ENCODE measurements at places on chromosomes 2 and 18. TPM values are rescaled to one million over a fixed set of nuclear protein-coding genes. Genes with fewer than 3 reads are reported as not detected.

GRCh38 chr2:113178891-113179290, 5.1 kb downstream of the PSD4 start:
- no peak for DNase-seq

Gene NCKAP1
- 202 TPM for total RNA-seq

DNA sequence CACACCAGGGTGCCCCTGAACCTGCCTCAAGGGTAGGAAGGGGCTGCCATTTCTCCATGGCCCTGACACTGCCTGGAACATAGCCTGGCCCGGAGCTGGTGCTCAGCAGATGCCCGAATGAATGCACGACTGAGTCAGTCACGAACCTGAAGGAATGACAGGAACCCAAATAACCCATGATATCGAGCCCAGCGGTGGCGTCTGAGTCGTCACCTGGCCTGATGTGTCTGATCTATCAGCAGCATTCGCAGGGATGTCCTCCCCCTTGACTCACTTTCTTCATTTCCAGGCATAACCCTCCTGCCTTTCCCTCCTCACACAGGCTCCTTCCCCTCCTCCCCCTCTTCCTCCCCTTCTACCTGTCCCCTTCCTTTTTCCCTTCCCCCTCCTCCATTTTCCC, 52.1 kb upstream of the SMAD7 start:
- DNase-seq = no peak

Gene COL4A3
- 3.9 TPM for total RNA-seq

Gene POTEF
- total RNA-seq = 0.48 TPM

DNA sequence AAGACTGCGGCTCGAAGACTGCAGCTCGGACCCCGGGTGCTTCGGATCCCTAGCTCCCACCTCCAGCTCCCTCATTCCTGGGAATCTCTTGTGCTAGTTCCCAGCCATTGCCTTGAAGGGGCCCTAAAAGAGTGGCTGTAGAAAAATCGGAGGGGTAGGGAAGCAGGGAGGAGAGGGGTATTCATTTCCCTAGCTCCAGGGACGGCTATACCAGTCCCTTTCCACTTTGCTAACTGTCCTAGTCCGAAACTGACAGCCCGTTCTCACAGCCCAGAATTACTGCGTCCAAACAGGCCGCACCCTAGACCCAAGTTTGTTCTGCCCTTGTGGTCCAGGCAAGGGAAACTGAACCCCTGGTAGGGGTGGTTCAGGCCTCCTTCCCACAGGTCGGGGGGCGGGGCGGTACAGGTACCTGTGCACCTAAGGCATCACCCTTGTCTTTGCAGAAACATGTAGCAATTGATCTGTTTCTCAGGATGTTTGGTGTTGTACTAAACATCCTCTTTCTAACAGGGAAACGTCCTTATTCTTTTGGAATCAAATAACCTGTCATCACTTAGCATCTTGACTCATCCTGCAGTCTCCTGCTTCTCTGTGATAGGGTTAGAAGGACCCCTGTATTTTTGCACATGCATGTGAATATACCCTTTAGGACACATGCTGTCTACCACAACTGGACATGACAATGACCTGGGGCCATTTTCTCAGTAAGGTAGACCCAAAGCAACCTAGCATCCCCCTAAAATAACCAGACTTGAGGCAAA, 4.0 kb downstream of the EMX1 start:
- no peak for DNase-seq

- DNase-seq = no peak
Measured at GRCh38 chr2:46163098-46163430, 134.1 kb upstream of the EPAS1 start.

Gene TDRD15
- total RNA-seq = 5.3 TPM

GRCh38 chr2:111994042-111994441, 61.0 kb upstream of the TMEM87B start:
- DNase-seq = no peak

DNA sequence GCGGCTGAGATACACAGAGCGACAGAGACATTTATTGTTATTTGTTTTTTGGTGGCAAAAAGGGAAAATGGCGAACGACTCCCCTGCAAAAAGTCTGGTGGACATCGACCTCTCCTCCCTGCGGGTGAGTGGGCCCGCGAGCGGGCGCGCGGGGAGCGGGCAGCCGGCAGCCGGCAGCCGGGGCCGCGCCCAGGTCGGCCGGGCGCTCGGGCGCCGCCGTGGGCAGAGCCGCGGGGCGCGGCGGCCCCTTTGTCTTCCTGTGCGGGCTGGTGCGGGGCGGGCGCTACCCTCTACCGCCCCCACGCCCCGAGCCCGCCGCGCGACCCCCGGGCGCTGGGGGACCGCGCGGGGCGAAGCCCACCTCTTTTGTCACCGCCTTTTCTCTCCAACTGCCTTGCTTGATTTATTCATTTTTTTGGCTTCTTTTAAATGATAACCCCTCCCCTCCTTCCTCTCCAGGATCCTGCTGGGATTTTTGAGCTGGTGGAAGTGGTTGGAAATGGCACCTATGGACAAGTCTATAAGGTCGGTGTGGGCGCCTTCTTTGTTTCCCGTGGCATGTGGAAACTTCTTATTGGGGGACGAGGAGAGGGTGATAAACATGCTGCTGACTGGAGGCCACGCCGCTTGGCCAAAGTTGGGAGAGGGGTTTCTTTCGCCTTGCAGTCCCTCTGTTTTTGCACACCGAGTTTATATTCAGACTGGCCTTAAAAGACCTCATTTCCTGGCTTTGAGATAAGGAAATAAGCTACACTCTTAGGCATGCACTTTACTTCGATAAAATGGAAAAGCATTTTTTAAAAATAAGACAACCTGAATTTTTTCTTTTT, 722 bp downstream of the MAP4K4 start:
- DNase-seq = peak; percentile 61

Gene ATP9B
- 48.4 TPM for total RNA-seq

Gene DAW1
- total RNA-seq = not detected

Gene ODC1
- 126 TPM for total RNA-seq

Gene IKZF2
- 26.5 TPM for total RNA-seq

DNA sequence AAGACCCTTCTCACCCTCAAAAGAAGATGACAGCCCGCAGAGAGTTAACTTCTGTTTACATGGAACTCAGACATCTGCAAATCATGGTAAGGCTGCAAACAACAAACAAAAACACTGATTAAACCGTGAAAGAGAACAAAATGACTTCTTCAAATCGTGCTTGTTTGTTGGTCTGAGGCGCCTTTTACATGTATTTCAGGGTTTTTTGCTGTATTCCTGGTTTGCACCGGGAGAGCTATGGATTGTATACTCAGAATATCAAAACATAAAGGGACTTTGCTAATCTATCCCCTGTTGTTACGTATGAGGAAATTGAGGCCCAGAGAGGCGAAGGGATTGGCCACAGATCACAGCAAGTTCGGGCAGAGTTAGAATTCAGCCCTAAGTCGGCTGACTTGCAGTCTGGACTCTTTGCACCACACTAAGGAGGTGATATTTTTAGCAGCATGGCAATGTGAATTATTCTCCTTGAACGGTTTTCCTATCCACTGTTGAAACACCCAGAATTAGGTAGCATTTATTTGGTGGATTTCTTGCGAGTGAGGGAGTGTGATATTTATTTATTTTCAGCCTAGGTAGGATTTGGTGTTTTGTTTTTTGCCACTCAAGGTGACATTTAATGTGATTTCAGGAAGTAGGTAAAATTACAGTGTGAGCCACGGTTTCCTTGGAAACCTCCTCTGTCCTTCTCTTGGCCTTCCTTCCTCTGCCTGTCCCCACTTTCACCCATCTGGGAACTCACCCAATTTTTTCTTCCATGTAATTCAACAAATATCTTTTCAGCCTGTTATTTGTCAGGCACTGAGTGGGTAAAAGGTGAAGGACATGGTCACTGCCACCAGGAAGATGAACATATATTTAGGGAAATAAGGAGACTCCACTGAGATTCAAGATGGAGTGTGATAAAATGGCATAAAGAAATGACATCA, 980 bp upstream of the PDE6D start:
- DNase-seq = peak; percentile 21

GRCh38 chr2:68043695-68044094, 19.1 kb downstream of the C1D start:
- DNase-seq = no peak

Measured in umbilical cord (tissue), 2 donors.